ENCODE measurements at places on chromosomes 1 and 21.

- DNase-seq: no peak
These were observed 24.2 kb downstream of the MTARC1 start for GRCh38 chr1:220810963-220811362.

DNA sequence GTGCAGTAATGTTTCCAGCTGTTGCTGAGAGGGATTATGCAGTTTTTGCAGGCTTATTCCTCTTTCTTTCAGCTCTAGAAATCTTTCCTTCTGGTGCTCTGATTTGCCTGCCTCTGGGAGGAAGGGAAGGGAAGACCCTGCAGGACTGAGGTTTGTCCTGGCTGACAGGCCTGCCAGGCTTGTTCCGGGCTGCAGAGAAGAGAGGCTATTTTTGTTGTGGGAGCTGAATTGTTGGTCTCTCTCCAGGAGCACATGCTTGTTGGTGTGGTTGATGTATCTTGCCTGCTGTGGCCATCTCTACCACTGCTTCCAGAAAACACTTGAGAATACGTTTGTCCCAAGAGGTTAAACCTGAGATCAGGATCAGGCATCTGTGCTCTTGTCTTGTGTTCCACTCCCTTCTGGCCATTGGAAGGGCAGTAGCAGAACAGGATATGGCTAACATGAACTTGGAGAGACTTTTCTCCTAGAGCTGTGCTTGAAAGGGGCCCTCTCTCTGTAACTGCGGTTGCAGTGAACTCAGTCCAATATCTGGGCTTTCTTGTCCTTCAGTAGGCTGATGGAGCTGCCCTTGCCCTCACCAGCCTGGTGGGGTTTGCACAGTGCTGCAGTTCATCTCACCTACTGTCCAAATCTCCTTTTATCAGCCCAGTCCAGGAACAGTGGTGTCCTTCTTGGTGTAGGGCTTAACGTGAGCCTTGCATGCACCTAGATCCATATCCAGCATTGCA, 21.5 kb upstream of the SLC25A34 start:
- no peak for DNase-seq

- no peak for DNase-seq
These were observed 40.4 kb downstream of the UBASH3A start for GRCh38 chr21:42443876-42444744.

- DNase-seq: no peak
These were observed 3.9 kb upstream of the SKI start for GRCh38 chr1:2224170-2224584.

DNA sequence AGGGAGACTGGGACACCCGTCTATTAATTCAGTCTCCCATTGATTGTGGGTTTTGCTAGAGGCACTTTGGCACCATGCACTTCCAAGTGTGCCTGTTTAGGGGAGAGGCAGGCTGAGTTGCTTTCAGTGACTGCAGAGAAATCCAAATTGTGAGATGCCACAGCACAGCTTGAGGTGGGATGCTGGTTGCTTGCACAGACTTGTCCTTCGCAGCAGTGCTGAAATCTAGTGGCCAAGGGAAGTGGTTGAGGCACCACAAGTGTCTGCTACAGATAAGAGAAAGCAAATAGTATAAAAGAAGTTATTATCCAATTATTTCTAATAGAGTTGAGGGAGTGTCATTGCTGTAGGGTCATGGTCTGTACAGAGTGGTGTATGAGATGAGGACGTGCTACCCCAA, 40.0 kb upstream of the APP start:
- DNase-seq: no peak

DNA sequence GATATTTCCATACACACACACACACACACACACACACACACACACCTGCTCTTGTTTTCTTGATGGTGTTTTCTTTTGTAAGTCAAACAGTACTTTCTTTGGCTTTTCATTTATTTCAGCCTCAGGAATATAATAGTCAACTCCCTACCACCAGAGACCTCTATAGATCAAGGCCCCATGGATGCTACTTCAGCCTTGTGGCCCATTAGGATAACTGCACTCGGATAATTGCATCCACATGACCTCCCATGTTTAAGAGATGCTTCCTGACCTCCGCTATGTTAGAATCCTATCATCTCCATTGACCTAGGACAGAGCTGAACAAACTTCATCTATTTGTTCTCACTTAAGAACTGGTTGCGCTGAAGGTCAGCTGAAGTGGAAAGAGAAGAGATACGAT, 1094.0 kb upstream of the B3GALT2 start:
- DNase-seq: no peak

DNA sequence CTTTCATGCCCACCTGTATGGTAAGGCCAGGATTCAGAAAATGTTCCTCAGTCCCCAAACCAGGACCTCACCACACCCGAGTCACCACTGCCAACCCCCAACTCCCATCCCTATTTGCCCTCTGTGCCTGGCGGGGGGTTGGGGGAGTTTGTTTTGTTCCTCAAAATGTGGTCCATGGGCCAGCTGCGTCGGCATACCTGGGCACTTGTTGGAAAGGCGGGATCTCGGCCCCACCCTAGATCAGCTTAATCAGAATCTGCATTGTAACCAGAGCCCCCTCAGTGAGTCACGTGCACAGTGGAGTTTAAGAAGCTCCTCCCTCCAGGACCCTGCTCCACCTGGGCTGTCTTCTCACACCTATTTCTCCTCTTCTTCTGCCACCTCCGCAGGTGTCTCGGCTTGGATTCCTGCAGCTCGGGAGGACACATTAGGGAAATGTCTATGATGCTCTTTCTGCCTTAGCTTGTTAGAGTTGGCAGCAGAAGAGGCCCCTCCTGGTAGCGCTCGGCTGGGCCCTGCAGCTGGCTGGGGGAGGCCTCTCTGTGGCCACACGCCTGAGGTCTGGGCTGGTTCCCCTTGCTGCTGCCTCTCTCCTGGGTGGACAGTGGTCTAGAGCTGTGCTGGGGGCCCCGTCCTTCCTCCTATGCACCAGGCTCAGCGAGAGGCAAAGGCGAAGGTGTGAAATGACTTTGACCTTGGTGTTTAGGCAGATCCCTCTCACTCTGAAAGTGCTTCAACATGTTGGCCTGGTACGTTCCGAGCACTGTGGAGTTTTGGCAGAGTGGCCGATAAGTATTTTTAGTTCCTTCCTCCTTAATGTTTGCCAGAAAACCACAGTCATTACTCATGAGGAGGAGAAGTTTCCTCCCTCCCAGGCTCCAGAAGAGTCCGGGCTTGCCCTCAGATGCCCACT, 41.8 kb upstream of the CAMTA1 start:
- DNase-seq: no peak

GRCh38 chr1:54959241-54959640, 21.2 kb upstream of the TMEM61 start:
- DNase-seq: no peak

DNA sequence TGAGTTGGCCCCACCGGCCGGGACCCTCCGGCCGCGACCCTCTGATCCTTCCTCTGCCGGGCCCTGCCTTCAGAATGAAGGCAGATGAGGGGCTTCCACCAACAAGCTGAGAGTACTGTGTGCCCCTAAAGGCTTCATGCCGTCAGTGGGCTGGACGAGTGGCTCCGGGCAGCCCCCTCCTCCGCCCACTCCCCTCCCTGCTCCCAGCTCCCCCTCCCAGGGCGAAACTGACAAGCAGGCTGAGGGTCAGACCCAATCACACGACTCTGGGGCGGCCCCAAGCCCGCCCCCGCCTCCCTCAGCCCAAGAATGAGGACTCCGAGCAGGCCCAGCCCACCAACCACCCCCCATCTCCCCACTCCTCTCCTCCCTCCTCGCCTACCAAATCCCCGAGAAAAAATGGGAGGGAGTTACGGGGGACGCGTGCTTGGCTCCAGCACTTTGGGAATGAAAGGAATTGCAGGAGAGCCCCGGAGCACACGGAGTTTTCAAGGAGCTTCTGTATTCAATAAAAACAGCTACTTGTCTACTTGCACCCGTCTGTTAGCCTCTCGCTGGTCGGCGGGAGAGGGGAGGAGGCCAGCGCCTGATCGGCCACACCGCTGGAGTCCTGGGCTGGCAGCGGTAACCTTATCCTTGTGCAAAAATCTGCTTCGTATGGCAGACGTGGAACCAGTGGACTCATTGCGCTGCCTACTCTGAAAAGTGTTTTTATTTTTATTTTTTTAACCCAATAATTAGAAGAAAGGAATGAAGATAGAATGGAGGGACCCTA, at the start of gene COL11A1:
Gene COL11A1, minus strand, starts transcription at position 147 of the 775 bp plus-strand sequence. CDS start 344 bp downstream, outside the sequence.
- DNase-seq: no peak

DNA sequence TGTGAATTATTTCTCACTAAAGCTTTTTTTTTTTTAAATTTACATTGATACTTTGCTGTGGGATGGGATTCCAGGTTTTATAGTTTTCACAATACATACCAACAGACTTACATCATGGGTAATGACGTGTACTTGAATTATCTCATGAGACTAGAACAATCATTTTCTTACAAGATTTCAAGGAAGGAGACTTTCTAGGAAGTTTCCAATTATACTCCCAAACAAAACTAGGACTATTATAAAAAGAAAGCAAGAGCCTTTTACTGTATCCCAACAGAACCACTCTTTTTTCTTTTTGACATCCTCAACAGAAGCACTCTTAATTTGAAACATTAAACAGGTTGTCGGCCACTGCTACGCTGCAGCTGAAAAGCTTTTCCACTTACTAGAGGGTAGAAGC, 48.7 kb downstream of the TESK2 start:
- no peak for DNase-seq

GRCh38 chr1:56540467-56540866, 38.9 kb downstream of the PLPP3 start:
- no peak for DNase-seq

DNA sequence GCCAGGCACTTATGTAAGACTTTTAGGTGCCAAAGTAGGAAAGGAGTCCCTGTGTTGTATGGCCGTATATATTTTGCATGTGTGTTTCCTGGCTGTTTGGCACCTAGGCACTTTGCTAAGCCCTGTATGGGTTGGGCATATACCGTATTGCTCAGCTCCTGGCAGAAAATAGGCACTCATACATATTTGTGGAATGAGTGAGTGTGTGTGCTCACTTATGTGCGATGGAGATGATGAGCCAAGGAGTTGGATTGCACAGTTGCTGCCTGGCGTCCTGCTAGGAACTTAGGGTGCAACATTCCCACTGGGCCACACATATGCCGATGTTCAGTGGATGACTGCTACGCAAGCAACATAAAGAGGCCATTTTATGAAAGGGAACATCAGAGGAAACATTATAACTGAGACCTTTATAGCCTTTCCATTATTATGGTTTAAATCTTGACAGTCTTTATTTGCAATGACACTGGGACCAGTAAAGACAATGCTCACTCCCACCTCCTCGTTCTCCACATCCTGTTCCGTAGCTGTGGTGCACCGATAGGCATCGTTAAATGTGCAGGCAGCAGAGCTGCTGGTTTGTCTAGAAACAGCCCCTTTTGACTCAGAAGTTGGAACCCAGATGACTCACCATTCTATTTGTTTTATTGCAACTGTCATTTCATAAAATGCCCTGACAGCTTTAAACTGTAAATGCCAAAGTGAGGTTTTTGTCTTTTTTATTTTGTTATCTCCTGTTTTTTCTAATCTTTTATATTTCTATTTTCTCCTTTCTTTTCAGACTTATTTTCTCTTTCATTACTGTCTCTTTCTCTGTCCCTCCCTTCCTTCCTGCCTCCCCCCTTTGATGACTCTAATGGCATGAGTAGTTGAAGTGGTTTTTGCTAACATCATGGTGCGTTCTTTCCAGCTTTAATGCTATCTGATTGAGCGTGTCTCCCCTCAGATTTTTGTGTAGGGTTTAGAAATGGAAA, 36.1 kb downstream of the PEX14 start:
- DNase-seq: no peak

- DNase-seq: no peak
These were observed 94.2 kb downstream of the KCNK1 start for GRCh38 chr1:233707880-233708815.

DNA sequence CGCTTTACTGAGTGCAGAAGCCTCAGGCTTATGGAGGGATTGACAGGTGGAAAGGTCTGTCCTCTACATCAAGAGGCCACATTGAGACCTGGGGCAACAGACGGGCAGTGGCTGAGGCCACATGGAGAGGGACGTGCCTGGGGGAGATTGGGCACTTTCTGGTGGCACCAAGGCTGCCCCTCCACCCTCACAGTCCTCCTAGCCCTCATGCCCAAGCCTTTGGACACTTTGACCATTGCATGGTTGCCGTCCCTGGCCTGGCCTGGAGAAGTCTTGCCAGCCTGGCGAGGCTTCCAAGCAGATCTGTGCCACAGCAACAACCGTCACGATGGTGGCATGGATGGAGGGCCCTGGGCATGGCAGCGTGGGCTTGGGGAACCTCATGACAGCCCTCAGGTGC, 192.1 kb upstream of the VAMP3 start:
- DNase-seq: no peak

DNA sequence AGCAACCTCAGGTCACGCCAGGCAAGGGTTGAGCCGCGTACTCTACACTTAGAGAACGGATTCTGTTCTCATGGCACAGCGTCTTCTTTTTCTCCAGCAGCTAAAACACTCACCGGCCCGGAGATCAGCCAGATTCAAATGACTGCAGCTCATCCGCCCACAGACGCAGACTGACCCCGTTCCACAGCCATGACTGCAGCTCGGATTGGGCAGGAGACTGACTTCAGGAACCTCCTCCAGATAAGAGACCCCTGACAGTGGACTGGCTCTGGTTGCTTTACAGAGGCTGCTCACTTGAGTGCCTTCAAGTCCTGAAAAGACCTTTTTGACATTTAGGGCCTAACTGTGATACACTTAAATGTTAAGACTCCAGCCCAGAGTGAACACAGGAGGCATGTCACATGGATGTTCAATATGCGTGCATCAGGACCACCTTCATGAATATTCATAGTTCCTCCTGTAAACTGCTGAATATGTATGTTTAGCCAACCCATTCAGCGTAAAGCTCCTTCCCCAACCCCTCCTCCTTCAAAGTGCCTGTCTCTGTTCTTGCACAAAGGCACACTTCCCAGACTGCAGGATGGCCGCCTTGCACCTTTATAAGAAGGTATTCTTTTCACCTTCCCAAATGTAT, 42.6 kb downstream of the BACE2 start:
- no peak for DNase-seq

- DNase-seq: no peak
These were observed at the start of the genes FBXO2 and FBXO44 for GRCh38 chr1:11654137-11654938. FBXO2 (minus strand) TSS chr1:11654429; CDS start chr1:11654340, 89 bp downstream. FBXO44 (plus strand) TSS chr1:11654877; CDS start chr1:11655836, 959 bp downstream.

GRCh38 chr1:74504125-74504932, 8.1 kb downstream of the LRRC53 start:
- DNase-seq: peak; percentile 60

DNA sequence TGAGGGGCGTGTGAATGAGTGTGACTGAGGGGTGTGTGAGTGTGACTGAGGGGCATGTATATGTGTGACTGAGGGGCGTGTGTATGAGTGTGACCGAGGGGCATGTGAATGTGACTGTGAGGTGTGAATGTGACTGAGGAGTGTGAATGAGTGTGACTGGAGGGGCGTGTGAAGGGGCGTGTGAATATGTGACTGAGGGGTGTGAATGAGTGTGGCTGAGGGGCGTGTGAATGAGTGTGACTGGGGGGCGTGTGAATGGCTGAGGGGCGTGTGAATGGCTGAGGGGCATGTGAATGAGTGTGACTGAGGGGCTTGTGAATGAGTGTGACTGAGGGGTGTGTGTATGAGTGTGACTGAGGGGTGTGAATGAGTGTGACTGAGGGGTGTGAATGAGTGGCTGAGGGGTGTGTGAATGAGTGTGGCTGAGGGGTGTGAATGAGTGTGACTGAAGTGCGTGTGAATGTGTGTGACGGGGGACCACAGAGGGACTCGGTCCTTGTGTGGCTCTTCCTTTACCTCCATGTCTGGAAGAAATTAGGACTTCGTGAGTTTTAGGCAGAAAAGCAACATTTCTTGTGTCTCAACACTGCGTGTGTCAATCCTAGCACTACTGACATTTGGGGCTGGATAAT, 105.8 kb downstream of the GLIS1 start:
- no peak for DNase-seq

Data from NCI-H1092 treated with DMSO at 0.1 percent for 48 hours (cell line).